ENCODE measurements at places on chromosomes 7 and 10.
A peak's percentile ranks its signal among the peaks of the same experiment; 100 is the strongest.

DNA sequence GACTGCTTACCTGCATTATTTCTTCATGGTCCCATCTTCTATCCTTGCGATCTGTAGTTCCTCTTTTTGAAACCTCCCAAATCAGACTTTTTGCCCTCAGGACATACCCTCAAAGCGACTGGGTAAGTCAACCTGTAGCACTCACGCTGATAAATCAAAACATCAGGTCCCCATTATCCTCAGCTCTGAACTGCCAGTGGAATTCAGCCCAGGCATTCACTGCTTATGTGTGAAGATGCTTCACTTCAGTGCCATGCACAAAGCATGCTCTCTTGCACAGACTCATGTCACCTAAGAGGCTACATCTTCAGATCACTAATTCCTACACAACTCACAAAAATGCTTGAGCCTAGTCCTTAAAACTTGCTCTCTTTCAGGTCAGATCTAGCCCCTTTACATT lies 283.6 kb upstream of the KLF6 start:
- DNase-seq, result no peak

DNA sequence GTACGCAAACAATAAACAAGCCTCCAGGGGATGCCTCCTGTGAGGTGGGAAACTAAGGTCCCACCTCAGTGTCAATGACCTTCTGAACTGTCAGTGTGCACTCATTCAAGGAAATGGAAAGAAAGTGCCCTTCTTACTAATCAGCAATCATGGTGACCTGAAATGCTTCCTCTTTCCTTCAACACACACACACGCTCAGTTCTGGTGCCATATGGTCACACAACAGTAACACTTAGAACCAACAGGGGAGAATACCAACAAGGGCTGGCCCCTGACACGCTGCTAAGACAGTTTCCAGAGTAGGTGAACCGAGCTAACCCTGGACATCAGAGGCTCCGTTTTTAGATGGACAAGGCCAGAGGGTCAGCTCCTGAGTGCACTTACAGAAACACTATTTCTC lies 42.1 kb upstream of the EFCAB10 start:
- DNase-seq, result no peak

DNA sequence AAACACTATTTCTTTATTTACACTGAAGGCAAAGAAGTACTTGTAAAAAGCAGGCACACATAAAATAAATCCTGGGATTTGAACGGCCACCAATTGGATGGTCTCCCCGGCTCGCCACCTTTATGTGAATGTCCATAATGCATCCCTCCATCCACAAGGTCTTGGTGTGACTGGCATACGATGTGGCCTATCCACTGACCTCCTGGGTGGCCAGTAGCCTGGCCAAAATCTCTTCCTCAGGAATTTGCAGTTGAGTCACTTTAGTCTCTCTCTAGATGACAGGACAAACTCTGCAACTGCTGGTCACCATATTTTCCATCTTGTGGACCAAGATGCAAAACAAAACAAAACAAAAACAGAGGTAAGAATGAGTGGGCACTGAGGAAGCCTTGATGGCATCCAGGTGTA lies 39.1 kb downstream of the CDK1 start:
- DNase-seq, result no peak

- DNase-seq, result no peak
These were observed 7.4 kb upstream of the MAPK8 start for GRCh38 chr10:48299066-48299465.

DNA sequence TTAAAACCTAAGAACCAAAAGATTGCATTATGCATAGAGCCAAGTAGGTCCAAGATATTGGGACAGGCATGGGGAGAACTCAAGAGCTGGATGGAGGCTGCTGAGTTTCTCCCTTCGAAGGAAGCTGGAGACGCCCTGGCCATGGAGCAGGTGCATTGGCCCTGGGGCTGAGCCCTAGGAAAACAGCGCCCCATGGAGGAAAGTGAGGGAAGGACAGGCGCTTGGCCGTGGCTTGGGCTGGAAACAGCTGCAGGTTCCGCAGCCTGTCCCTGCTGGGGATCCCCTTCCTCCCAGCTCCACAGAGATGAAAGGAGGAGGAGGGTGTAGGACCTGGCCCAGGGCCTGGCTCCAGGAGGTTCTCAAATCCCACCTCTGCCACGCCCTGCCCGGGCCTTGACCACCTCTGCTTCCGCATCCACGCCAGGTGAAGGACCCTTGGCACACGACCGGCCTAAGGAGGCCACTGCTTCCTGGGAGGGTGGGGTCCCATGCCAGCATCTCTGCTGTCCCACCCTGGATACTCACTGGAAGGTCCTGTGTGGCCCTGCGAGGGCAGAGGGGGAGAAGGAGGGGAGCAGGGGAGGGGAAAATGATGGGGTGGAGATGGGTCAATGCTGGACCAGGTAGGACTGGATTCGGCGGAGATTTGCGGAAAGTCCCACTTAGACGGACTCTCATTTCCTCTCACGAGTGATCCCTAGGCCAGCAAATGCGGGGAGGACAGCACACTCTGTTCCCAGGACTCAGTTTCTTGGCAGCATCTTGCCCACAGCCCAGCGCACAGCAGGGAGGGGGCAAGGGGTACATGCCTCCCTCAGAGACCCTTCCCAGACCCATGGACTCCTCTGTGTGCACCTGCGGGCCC lies 258.6 kb upstream of the TCERG1L start:
- no peak for DNase-seq

GRCh38 chr10:96656198-96656577 lies 64.1 kb downstream of the PIK3AP1 start:
- no peak for DNase-seq

- DNase-seq, result no peak
These were observed 16.3 kb downstream of the ARHGAP12 start for GRCh38 chr10:31912289-31912688.

GRCh38 chr7:100372256-100372655 lies 1.0 kb upstream of the PILRA start:
- DNase-seq, result no peak

GRCh38 chr10:108582387-108582786 lies 1340.9 kb downstream of the XPNPEP1 start:
- no peak for DNase-seq

GRCh38 chr7:157080111-157080730 lies 58.5 kb upstream of the UBE3C start:
- DNase-seq, result no peak

DNA sequence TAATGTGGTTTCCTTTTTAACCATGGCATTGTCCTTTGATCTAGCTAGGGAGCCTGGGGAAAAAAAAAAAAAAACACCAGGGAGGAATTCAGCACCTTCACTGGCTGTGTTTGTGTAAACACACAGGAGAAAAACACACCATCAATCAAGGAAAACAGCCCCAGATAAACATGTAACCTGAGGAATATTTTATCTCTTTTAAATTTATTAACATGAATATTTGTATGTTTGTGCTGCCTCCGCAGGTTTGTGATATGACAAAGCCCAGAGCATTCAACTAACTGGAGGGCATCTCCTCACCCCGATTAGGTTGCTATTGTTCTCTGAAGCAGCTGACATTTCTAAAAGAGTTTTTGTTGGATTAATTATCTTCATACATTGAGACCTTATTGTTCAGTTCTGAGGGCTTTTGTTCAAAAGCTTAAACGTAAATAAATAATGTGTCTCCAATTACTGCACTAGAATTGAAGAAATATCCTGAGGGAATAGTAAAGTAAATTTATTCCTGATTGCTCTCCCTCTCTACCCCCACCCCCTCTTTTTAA lies 89.4 kb upstream of the SEMA3E start:
- DNase-seq, result peak; percentile 40

GRCh38 chr7:35657125-35657524 lies 37.8 kb downstream of the HERPUD2 start:
- DNase-seq, result no peak

DNA sequence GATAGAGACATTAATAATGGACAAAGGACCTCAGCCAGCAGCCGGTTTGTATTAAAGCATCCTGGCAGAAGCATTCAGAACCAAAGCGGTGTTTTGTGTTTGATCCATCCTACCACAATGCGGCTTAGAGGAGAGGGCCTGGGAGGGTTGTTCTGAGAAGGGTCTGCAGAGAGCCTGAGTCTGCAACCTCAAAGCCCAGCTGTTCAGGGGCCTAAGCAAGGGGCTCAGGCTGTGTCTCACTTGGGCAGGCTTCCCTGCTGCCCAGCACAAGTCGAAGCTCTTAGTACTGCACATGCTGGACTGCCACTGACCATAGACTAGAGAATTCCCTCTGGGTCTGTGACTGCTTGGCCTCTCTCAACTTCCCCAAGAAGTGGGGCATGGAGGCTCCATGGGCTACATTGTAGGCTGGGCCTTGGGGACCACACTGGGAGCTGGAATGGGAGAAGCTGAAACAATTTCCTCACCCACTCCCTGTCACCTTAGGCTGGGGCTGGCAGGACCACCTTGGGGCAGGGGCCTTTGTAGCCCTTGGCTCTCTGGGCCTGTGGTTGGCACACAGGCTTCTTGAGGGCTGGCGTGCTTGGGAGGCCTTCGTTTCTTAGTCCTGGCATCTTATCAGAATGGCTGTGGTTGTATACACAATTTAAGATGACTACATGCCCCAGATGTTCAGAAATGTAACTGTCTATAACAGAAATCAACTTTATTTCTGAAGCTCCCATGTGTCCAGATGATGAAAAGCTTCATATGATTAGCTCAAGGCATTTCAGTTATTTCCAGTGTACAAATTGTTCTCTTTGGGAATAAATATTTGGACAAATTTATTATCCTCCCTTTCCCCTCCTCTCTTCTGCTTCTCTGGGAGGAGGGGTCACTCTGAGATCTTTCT lies 44.5 kb downstream of the LRRC18 start:
- no peak for DNase-seq

DNA sequence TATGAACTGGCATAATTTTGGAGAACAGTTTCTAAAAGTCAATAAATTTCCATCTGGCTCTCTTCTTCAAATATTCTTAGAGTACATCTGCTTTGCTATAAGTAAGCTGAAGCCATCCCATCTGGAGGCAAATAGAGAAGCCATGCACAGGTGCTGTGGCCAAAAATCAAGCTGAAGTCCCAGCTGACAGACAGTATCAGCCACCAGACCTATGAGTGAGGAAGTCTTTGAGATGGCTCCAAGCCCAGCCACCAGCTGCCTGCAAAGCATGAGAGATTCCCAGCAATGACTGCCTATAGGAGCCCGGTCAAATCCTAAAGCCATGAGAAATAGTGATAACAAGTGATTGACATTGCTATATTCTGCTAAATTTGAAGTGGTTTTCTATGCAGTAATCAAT lies 21.7 kb upstream of the PRSS58 start:
- DNase-seq, result no peak

- DNase-seq, result peak; percentile 82
These were observed 1.2 kb upstream of the ZMIZ1 start for GRCh38 chr10:79067241-79068202.

DNA sequence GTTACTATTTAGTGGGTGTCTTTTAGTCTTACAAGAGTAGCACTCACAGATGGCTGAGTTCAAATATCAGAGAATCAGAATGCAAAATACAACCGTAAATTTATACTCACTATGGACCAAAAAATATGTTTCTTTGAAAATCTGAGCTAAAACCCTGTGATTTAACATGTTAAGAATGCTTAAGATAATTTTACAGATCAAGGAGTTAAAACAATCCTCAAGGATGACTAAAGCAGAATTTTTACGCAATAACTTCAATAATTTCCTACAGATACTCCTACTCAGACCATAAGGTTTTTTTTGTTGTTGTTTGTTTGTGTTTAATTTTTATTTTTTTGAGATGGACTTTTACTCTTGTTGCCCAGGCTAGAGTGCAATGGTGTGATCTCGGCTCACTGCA lies 47.9 kb upstream of the CCDC6 start:
- DNase-seq, result no peak

DNA sequence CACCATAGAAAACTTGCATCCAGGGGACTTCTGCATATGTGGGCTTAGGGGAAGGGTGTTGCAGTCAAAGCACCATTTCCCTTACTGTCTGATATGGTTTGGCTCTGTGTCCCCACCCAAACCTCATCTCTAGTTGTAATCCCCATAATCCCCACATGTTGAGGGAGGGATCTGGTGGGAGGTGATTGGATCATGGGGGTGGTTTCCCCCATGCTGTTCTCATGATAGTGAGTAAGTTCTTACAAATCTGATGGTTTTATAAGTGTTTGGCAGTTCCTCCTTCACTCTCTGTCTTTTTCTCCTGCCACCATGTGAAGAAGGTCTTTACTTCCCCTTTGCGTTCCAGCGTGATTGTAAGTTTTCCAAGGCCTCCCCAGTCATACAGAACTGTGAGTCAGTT lies 177.4 kb downstream of the ADK start:
- no peak for DNase-seq

GRCh38 chr7:155178096-155178495 lies 108.0 kb downstream of the HTR5A start:
- DNase-seq, result no peak

DNA sequence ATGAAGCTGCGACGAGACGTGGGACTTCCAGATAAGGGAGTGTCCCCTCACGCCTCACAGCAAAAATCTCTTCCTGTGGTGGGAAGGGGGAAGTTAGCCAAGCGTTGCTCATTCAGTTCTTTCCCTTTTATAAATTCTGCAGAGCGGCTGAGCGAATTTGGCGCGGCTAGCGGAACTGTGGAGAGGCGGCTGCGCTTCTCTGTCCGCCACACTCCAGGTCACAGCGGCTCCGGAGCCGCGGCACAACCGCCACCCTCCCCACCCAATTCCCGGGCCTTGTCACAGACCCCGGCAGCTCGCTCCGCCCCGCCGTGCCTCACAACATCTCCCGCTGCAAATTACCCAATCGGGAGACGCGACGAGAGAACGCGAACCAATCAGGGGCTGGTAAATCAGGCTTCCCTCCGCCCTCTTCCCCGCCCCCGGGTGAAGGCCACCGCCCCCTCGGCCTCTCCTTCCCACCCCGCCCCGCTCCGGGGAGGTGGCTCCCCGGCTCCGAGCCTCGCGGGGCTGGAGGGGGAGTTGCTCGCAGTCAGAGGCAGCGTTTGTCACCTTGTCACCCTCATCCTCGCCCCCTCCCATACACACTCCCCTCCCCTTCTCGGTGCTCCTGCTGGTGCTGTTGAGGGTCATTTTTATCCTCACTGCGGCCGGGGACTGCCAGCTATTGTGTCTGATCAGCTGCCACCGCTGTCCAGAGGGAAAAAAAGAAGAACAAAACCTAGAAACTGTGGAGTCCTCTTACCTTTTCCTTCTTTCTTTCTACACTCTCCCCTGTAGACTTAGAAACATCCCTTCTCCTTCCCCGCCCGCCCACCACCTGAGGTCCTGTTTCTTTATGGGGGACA lies 918 bp upstream of the ARHGAP21 start:
- DNase-seq, result peak; percentile 95

GRCh38 chr7:25389489-25390106 lies 161.3 kb upstream of the NPVF start:
- DNase-seq, result peak; percentile 55

DNA sequence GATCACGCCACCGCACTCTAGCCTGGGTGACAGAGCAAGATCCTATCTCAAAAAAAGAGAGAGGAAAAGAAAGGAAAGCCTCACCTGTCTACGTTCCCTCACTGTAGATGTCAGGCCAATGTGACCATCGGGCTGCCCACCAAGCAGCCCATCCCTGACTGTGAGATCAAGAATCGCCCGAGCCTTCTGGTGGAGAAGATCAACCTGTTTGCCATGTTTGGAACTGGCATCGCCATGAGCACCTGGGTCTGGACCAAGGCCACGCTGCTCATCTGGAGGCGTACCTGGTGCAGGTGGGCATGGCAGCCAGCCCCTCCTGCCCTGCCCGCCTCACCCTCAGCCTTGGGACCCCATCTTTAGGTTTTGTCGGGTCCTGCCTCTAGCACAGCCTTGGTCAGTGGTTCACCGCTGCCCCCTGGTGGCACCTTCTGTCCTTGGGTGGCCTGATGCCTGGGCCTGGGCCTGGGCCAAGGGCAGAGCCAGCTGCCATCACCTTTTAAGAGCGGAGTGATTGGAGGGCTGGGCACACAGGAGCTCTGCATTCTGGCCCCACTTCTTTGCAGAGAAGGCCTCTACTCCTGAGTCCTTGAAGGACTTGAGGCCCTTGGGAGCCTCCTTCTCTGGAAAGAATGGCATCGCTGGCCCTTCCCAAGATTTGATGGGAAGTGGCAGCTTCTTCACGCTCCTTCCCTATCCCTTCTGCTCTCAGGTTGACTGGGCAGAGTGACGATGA lies 14.4 kb upstream of the AHCYL2 start:
- peak; percentile 38 for DNase-seq
